Foreskin melanocyte (primary cell): ENCODE measurements at places on chromosomes 1 and 21.

GRCh38 chr1:23793018-23793781 lies 2.3 kb downstream of the LYPLA2 start:
- no peak for DNase-seq

GRCh38 chr1:217067642-217068041 lies 344.4 kb upstream of the ESRRG start:
- peak; percentile 51 for DNase-seq

GRCh38 chr1:234934611-234935033 lies 194.0 kb downstream of the TOMM20 start:
- DNase-seq: peak; percentile 61

DNA sequence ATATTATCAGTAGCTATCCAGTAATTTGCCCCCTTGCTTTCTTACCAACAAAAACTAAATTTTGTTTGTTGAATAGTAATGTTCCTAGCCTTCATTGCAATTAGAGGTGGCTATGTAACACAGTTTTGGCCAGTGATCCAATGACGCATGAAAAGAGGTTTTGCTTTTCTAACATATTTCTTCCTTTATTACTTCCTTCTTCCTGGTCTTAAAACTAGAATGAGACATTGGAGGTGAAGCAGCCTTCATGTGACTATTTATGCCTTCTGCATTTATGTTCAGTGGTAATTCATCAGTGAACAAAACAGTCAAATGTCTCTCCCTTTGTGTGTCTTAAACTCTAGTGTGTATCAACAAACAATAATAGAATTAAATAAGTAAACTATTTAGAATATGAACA lies 35.5 kb downstream of the LRIF1 start:
- no peak for DNase-seq

- peak; percentile 80 for DNase-seq
Measured at GRCh38 chr1:154325583-154326545, 539 bp downstream of the ATP8B2 start.

GRCh38 chr1:188463919-188464318 lies 1635.2 kb downstream of the PLA2G4A start:
- no peak for DNase-seq

- no peak for DNase-seq
Measured at GRCh38 chr1:151158326-151158725, 1.9 kb downstream of the TNFAIP8L2 start.

DNA sequence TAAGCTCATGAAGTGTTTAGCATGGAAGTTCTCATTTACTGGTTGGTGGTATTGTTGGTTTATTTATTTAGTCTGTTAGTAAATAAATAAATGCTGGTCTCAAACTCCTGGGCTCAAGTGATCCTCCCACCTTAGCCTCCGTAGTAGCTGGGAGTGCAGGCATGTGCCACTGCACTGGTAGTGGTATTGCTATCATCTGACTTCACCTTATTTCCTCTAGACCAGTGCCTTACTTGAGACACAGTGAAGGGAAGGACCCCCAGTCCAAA lies 1.4 kb upstream of the SLC2A1 start:
- no peak for DNase-seq

GRCh38 chr1:32972814-32973428 lies 8.3 kb upstream of the RNF19B start:
- DNase-seq: no peak

GRCh38 chr1:39132505-39133339 lies 71.8 kb upstream of the MACF1 start:
- DNase-seq: peak; percentile 56

- DNase-seq: no peak
Measured at GRCh38 chr1:229619614-229620013, 6.3 kb downstream of the TAF5L start.

DNA sequence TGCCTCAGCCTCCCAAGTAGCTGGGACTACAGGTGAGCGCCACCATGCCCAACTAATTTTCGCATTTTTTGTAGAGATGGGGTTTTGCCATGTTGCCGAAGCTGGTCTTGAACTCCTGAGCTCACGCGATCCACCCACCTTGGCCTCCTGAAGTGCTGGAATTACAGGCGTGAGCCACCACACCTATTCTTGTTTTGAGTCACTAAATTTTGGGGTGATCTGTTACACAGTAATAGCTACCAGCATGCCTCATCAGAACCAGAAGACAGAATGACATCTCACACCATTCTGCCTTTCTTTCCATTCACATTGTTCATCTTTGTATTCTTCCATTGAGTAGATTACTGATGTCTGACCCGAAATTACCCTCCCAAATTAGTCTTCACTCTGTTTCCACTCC lies 9.1 kb downstream of the RHBDL2 start:
- no peak for DNase-seq

GRCh38 chr1:153548722-153549688 lies at the start of gene S100A3:
Gene S100A3, minus strand, starts transcription at chr1:153549258. Its CDS starts 773 bp downstream, at chr1:153548485.
- peak; percentile 52 for DNase-seq

DNA sequence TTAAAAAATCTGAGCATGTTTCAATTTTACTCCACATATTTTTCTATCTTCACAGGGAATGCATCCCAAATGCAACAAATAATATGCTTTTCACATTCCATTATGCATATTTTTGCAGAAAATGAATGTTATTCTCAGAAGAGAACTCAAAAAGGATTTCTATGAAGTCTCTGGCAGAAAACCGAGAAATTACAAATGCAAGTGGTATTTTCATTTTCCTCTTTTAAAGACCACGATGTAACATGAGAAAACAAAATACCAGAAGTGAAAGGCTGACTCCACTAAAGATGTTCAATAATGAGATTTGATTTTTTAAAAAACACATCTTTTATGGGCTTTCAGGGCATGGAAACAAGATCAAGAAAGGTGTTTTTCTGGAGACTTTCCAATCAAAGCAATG lies 5.0 kb upstream of the PDC start:
- no peak for DNase-seq

DNA sequence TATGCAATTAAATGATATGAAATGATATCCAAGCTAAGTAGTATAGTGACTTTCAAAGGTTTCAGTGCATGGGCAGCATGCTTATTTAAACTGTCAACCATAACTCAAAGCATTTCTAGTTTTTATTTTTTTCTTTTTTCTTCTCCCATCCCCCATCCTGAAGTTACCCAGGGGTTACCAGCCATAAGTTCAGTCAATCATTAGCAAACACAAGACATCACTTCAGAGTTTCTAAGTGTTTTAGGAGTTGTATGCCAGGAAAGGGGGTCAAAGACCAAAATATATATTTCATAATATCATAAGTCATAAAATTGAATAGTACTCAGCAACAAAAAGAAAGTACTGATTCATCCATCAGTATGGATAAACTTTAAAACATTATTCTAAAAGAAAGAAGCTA lies 28.7 kb downstream of the DHX9 start:
- DNase-seq: no peak

- DNase-seq: peak; percentile 24
Measured at GRCh38 chr1:153355445-153356071, 2.1 kb upstream of the S100A9 start.

DNA sequence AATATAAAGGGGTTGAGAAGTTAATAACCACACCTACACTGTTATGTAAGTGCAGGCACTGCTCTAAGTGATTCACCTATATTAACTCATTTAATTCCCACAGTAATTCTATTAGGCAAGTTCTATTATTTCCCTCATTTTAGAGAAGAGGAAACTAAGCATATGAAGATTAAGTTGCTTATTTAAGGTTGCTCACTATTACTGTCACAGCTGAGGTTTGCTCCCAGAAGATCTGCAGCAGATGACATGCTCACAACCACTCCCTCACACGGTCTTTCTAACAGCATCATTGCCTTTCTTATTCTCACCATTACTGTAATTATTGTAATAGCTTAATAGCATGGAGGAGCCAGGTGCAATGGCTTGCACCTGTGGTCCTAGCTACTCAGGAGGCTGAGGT lies 196.4 kb upstream of the GREM2 start:
- no peak for DNase-seq

GRCh38 chr1:19676438-19676922 lies 11.8 kb downstream of the HTR6 start:
- DNase-seq: peak; percentile 36

- no peak for DNase-seq
Measured at GRCh38 chr21:31283025-31283424, 61.0 kb downstream of the TIAM1 start.

DNA sequence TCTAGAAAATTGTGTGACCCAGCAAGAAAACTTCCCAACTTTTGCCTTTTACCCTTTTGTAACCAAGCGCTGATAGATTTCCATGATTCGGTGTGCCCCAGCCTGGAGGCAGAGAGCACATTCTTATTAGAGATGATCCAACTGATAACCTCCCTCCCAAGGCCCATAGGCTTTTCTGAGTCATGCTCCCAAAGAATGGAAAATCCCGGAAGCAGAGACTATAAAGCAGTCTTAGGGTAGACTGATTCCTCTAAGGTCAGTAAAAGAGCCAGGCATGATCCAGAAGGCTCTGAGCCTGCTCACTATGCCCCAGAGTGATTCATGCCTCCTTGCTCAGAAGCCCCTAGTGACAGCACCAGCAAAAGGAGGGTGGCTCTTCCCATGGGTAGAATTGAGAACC lies 4.3 kb downstream of the CAMK1G start:
- no peak for DNase-seq

DNA sequence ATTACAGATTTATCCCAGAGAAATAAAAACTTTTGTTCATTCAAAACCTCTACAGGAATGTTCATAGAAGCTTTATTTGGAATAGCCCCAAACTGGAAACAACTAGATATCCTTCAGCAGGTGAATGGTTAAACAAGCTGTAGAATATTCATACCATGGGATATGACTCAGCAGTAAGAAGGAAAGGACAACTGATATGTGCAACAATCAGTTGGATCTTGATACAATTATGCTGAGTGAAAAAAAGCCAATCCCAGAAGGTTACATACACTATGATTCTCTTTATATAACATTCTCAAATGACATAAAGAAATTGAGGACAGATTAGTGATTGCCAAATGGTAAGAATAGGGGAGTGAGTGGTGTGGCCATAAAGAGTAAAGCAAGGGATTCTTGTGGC lies 376.7 kb downstream of the S1PR1 start:
- no peak for DNase-seq

DNA sequence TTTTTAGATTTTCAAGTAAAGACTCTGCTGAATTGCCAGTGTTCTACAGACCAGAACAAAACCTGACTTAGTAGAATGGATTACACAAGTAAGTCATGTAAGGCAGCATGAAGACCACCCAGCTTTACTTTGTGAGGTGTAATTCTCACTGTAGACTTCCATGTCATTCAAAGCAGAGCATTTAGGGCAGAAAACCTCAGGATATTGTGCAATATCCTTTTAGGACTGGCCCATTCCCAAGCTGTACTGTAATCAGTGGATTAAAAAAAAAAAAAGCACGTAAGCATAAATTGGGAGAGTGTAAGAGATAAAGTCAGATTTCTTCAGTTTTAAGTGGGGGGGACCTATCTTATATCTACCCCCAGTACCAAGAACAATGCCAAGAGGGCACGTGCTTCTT lies 380.5 kb upstream of the PRMT6 start:
- DNase-seq: no peak

GRCh38 chr1:74652711-74653139 lies 20.9 kb downstream of the ERICH3 start:
- no peak for DNase-seq

GRCh38 chr1:33176362-33176850 lies 5.4 kb downstream of the TRIM62 start:
- peak; percentile 49 for DNase-seq

- no peak for DNase-seq
Measured at GRCh38 chr1:229621663-229622062, 4.3 kb downstream of the TAF5L start.

DNA sequence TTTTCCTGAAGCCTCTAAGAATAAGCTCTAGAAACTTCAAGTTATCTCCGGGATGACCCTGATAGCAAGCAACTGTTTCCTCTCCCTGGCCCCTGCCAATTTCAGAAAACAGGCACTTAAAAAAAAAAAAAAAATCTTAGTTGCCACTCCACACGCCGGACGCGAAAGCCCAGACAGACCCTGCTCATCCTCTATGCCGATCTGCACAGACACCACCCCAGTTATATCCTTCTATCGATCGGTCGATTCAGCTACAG lies 1.7 kb downstream of the ANP32E start:
- DNase-seq: no peak

GRCh38 chr1:210828996-210829596 lies 304.9 kb downstream of the KCNH1 start:
- DNase-seq: peak; percentile 83

DNA sequence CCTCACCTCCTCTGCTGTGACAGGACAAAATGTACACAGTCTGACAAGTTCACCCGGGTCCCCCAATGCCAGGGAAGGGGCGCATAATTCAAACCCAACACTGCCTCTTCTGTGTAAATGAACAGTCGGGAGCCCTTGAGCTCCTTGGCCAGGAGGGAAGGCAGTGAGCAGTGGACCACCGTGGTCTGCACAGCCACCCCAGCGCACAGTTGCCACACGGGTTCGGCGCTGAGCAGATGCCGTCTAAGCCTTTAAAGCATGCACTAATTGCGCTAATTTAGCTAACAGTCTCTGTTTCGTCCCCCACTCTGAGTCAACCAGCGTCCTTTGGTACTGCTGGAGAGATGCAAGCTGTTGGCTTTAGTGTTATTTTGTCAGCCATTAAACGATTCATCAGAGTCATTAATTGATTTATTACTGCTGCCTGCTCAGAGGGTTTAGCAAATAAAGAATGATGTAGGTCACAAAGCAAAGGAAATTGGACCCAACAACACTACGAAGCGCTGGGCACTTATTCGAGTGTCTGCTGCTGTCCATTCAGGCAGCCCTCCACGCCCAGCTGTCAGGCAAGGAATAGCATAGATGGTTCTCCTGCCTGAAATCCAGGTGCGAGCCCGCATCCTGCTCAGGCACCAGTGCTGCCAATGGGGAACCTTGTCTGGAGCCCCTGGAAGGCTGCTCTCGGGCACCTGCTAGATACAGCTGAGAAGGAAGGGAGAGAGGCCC lies 91.5 kb downstream of the MRPL37 start:
- DNase-seq: no peak

GRCh38 chr1:87121711-87122163 lies 206.9 kb upstream of the LMO4 start:
- DNase-seq: no peak

- DNase-seq: no peak
Measured at GRCh38 chr1:52153898-52154297, 12.0 kb downstream of the ZFYVE9 start.

GRCh38 chr1:171910786-171911185 lies 69.5 kb downstream of the DNM3 start:
- no peak for DNase-seq

GRCh38 chr1:16119926-16120325 lies 35.9 kb downstream of the EPHA2 start:
- DNase-seq: no peak

DNA sequence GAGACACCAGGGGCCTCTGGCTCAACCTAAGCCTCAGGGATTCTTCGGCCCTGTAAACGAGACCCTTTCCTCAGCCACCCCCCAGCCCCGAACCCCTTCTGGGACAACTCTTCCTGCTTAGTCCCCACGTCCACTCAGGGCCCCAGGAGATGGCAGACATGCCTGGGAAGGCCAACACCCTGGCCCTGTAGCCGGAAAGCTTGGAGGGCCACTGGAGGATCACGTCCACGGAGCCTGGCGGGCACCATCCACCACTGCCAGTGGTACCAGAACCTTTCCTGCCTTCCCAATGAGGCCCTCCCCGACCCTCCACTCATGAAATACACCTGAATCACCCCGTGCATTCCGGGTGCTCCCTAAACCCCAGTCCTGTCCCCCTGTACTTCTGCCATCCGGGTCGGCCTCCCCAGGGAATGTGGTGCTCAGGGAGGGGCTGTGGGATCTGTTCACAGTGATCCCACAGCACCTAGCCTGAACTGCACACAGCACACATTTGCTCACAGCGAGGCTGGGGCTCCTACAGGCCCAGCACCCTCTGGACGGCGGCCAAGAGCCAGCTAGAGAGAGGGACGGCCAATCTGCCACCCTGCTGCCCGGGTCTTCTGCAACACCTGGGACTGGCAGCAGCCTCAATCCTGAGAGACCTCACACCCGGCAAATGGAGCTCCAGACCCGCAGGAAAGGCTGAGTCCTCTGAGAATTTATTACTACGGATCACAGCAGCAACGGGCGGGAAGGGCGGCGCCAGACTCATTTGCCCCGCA lies 1.8 kb downstream of the AURKAIP1 start:
- no peak for DNase-seq
